ENCODE measurements at places on chromosomes 5 and 9.

DNA sequence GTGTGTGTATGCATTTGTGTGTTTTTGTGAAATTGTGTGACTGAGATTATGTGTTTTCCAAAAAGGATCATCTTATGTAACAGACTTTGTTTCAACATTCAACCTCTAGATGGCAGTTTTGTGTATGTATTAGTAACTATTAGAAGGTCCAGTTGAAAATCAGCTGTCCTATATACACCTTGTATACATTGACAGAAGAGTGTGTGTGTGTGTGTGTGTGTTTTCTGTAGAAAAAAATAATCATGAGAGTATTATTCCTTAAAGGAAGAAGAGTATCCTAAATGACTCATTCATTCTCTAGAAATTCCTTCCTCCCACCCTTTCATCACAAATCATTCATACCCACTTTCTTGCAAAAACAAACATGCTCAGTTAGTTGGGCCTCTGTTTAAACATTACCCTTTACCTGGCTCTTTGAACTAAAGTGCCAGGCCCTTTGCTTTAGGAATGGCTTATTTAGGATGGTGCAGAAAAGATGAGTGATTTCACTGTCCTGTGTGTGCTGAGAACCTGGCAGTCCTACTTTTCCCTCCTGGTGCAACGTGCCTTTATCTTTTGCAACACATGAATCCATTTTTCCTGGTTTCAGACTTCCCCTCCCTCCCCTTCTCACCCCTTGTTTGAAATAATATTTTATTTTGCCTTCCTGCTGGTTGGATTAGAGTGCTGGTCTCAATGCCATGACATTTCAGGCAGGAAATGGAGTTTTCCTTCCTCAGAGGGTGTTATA, 152.2 kb downstream of the ARHGAP26 start:
- DNase-seq: peak; percentile 56

GRCh38 chr9:5688109-5688508, 59.2 kb downstream of the RIC1 start:
- DNase-seq: no peak

- no peak for DNase-seq
Measured at GRCh38 chr9:104746285-104746684, 1.2 kb upstream of the NIPSNAP3A start.

DNA sequence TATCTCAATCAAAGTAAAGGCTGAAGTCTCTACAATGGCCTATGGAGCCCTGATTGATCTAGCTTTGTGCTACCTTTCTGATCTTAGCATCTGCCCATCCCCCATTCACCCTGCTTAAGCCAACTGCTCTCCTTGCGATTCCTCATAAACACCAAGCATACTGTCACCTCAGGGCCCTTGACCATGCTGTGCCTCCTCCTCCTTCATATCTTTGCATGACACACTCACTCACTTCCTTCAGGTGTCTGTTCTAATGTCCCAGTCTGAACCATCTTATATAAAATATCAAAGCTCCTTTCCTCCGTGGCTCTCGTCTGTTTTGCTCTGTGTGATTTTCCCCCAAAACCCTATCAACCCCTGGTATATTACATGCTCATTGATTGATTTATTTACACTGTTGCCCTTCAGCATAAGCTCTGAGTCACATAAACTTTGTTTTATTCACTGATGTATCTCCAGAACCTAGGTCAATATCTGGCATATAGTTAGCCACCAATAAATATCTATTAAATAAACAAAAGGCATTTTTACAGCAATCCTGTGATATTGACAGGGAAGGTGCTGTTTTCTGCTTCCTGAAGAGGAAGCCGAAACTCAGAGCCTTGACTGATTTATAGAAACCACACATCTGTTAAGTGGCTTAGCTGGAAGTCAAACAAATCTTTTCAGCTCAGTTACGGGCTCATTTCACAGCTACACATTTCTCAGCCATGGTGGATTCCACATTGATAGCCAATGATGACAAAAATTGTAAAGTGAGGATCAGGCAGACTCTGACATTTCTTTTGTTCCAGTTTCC, 103.6 kb downstream of the BOD1 start:
- DNase-seq: no peak

DNA sequence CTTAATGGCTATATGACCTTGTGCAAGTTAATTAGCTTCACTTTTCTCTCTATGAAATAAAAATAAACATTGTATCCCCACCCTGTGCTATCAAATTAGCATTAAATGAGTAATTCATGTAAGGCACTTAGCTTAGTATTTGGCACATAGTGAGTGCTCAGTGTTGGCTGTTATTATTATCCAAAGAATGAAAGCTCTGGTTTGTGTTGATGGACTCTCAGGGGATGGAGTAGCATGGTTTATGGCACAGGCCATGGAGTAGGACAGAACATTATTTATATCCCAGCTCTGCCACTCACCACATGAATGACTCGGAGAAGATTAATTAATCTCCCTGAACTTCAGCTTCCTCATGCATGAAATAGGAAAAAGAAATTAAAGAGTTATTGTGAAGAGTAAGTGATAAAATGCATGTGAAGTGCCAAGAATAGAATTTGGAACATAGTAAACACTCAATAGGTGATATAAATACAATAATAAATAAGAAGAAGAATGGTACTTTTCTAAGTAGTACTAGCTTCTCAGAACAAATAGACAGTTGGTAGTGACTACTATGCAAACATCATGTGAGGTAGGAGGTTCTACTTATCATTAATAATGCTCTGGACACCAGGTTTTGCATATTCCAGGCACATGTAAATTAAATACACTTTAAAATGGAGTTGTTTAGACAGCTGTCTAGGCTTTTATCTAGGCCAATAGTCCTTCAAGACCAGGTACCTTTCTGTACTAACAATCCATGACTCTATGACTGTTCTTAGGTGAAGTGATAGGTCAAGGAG, 146.4 kb downstream of the GRIA1 start:
- DNase-seq: peak; percentile 91

DNA sequence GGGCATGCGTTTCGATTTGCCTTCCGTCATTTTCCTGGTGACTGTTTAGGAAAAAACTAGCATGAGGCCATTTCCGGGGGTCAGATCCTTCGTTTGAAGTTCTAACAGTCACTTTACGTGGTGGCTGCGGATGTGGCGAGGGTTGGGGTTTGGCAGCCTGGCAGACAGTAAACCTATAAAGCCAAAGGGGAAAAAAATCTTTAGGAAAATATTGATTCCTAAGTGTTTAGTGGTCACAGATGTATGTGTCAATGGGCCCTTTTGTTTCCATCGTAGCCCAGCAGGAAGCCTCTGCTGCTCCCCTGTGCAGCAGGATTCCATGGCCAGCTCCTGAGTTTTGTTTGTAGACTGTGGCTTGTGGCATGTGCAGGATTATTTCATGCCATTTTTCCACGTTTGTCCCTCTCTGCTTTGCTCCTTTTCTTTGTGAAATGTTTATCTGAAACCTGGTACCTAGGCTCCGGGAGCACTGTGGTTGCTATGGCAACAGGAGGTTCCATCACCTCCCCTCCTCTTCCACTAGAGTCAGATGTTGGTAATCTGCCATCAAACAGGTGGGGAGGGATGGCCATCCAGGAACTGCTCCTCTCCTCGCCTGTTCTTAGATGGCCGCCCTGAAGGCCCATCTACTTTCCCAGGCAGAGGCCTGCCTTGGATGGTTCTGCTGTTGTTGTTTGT, 202.3 kb downstream of the AOPEP start:
- no peak for DNase-seq

GRCh38 chr5:126268697-126269315, 154.4 kb upstream of the GRAMD2B start:
- DNase-seq: no peak

DNA sequence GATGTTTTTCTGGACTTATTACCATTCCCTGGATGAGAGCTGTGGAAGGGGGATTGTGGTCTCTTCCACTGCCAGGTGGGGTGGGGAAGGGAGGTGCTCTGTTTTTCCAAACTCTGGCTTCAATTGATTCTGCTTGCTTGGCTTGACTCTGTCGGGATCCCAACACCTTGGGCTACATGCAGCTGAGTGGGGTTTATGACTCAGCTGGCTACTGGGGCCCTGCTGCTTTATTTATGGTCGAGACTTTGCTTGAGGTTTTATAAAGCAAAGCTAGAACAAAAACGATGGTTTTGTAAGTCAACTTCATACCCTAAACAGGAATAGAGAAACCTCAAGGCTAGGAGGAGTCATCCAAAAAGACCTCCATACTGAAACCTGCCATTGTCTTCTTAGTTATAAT, 76.3 kb downstream of the AOPEP start:
- DNase-seq: no peak

DNA sequence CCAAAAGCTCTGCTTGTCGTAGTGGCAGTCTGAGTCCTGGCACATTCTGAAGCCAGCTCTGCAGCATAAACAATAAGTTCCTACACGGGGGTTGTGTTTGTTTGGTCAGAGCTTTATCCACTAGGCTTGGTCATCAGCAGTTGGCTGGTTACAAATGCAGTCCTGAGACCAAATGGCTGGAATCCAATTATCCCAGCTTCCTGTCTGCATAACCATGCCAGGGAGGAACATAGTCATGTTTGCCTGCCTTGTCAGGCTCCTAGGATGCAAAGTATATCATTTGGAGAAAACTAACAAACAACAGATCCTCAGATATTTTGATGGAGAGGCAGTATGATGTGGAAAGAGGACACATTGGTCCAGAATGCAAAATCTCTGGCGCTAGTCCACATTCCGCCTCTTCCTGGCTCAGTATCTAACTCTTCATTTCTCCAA, 85.8 kb downstream of the FBXO38 start:
- DNase-seq: peak; percentile 83

- no peak for DNase-seq
Measured at GRCh38 chr5:156395306-156395675, 68.3 kb downstream of the SGCD start.
